ENCODE measurements at places on chromosomes 13 and 19. TPM values are rescaled to one million over a fixed set of nuclear protein-coding genes. Genes with fewer than 3 reads are reported as not detected.

The TUBA3C gene
- not detected for total RNA-seq

The IL11 gene
- total RNA-seq, result 1.9 TPM

The CEACAM5 gene
- total RNA-seq, result not detected

The SLC8A2 gene
- total RNA-seq, result 4.3 TPM

The DBP gene
- 4.0 TPM for total RNA-seq

The ZNF536 gene
- total RNA-seq, result 0.09 TPM

The GPC6 gene
- 69.6 TPM for total RNA-seq

The CLEC4G gene
- not detected for total RNA-seq

The GIPC3 gene
- total RNA-seq, result 1.7 TPM

The C19orf67 gene
- 11.8 TPM for total RNA-seq

The ZNF90 gene
- 113 TPM for total RNA-seq

The UTP14C gene
- total RNA-seq, result 20.7 TPM

The TMEM221 gene
- 4.8 TPM for total RNA-seq

The KIR2DL1 gene
- not detected for total RNA-seq

The CEACAM19 gene
- total RNA-seq, result 2.2 TPM

The COL5A3 gene
- total RNA-seq, result 0.33 TPM

The LILRA2 gene
- total RNA-seq, result not detected

The KLK2 gene
- total RNA-seq, result not detected

The CLEC17A gene
- not detected for total RNA-seq

The KIR3DL1 gene
- not detected for total RNA-seq

The DMKN gene
- 465 TPM for total RNA-seq

The ERICH4 gene
- not detected for total RNA-seq

The POGLUT2 gene
- 18.1 TPM for total RNA-seq

The SLITRK5 gene
- total RNA-seq, result 2.5 TPM

The ELOF1 gene
- total RNA-seq, result 62.6 TPM

The SULT2A1 gene
- total RNA-seq, result 0.18 TPM

The IL17D gene
- 0.88 TPM for total RNA-seq

The ADGRL1 gene
- total RNA-seq, result 85.0 TPM

The AP1M2 gene
- 134 TPM for total RNA-seq

The EXOC3L2 gene
- not detected for total RNA-seq

The TJP3 gene
- 15.3 TPM for total RNA-seq

The PTPRH gene
- not detected for total RNA-seq

The ZNF829 gene
- total RNA-seq, result 0.70 TPM

The LILRA1 gene
- total RNA-seq, result not detected

The PHF11 gene
- total RNA-seq, result 23.1 TPM

The LGALS7B gene
- not detected for total RNA-seq

The TNFSF13B gene
- total RNA-seq, result 1.5 TPM

The SERPINE3 gene
- 0.86 TPM for total RNA-seq

The CCDC8 gene
- total RNA-seq, result 27.5 TPM

The ZNF541 gene
- not detected for total RNA-seq

The SYMPK gene
- total RNA-seq, result 104 TPM

The LIPE gene
- 8.1 TPM for total RNA-seq

The PODNL1 gene
- total RNA-seq, result 0.70 TPM

The MEGF8 gene
- 41.8 TPM for total RNA-seq

The PALM3 gene
- total RNA-seq, result 1.3 TPM
